ENCODE measurements at places on chromosomes 7 and 10.

GRCh38 chr10:21637795-21638194 lies 103.8 kb downstream of the MLLT10 start:
- no peak for DNase-seq

DNA sequence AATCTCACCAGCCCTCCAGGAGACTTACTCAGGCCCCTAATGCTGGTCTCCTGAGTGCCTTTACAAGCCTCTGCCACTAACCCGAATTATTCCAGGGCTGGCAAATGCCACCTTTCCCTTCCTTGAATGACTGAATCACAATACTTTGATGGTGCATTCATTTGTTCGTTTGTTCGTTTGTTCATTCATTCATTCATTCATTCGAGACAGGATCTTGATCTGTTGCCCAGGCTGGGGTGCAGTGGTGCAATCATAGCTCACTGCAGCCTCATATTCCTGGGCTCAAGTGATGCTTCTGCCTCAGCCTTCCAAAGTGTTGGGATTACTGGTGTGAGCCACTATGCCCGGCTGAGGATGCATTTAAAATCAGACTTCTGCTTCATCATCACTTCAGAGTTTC lies 6.0 kb downstream of the ZNF12 start:
- DNase-seq, result no peak

GRCh38 chr7:30175180-30175579 lies 40.4 kb downstream of the MTURN start:
- no peak for DNase-seq

DNA sequence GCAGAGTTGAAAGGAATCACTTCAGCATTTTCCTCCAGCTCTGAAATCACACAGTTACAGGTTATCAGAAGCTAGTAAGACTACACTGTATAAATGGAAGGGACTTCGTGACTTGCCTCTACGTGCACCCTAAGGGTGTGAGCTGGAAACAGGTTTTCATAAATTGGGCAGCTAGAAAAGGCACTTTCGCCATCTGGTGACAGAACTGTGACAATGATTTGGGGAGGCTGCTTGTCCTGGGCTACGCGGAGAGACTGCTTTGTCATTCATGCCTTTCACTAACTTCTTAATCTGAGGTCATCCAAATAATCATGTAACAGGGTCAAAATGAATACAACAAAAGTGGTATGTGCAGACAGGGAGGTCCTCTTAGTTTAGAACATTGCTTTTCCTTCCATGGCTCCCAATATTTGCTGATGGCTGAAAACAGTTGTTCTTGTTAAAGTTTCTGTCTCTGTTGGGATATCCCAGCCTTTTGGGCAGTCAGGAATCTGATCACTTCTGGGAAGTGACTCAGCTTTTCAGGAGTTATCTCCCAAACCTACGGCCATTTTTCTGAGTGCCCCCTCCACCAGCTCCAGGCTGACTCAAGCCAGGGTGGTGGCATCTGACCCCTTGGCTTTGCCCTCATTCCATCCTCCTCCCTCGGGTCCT lies 17.8 kb downstream of the VWC2 start:
- DNase-seq, result no peak

DNA sequence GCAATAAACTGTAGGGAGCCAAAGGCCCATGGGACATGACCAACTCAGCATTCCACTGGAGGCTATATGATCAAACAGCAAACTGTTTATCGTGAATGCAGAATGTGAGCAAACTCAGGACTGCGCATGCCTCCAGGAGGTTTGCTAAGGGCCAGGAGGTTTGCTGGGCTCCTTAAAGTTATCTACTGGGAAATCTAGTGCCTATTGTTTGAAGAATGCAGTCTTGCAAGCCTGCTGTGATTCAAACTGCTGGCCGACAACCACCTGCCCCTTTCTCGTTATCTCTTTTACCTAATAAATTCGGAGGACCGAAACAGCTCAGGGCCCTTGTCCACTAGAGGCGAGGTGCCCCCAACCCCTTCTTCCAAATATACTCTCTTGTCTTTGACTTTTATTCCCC lies 404.1 kb downstream of the KCNMA1 start:
- DNase-seq, result no peak

DNA sequence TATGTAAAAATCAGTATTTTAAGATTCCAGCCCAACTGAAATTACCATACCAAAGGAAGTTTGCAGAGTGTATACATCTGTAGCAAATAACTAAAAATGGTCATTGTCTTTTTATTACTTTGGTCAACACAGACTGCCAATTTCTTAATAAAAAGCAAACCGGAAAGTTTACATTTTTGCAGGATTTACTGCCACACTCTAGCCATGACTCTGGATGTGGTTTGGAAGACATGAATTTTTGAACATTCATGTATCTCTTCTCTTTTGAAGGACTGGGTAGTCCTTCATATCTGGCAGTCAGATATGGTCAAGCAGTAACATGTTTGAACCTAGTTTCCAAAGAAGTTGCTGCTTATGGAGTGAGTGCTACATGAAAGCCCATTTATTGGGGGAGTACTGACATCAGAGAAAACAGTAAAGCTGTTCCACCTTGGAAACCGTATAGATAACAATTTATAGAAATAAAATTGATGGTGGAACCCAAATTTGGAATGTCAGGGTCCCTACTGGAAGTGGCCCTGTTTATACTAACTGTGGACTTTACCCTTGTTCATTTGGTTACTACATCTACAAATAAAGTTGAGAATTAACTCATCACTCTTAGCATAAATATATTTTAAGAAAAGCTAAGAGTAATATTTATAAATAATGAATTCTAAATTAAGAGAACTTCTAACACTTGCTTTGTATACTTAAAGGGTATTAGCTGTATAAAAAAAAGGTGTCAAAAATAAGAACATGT lies 84.6 kb downstream of the ZMYND11 start:
- DNase-seq, result no peak

- DNase-seq, result no peak
Observed at GRCh38 chr10:104277785-104278184, 8.8 kb downstream of the GSTO2 start.

- DNase-seq, result no peak
Observed at GRCh38 chr10:51002469-51002868, 71.8 kb upstream of the PRKG1 start.

- DNase-seq, result no peak
Observed at GRCh38 chr7:151207804-151208203, 2.5 kb downstream of the H2BK1 start.

DNA sequence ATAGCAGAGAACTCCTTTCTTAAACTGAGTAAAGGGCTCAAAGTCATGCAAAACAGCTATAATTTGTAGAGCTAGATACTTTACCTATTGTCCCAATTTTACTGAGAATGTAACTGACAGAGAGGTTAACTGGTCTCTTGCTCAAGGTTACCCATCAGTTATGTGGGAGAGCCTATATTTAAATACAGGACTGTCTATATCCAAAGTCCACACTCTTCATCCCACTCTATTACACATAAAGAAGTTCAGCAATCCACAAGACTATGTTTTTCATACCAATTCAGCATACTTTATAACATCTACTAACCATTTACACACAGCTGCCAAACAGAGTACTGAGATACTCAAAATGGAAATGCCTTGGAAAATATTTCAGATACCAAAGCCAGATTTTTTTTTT lies 100.2 kb downstream of the MICU1 start:
- DNase-seq, result no peak

- no peak for DNase-seq
Observed at GRCh38 chr10:129448539-129448938, 18.5 kb upstream of the MGMT start.

DNA sequence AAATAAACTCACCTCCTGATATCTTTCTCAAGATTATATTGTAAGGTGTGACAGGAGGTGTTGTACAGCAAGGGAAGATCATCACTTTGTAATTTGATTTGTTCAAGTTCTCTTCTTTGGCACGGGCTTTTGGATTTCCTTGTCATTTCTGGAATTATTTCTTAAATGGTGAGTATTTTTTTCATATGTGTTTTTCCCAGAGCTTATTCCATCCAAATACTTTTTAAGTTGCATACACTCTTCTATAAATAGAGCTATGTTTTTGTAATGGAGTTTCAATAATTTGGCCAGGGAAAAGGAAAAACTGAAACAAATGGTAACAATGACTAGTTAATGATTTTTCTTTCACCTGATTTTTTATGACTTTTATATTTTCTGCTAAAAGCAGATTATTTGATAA lies 92.5 kb downstream of the CFAP58 start:
- no peak for DNase-seq

DNA sequence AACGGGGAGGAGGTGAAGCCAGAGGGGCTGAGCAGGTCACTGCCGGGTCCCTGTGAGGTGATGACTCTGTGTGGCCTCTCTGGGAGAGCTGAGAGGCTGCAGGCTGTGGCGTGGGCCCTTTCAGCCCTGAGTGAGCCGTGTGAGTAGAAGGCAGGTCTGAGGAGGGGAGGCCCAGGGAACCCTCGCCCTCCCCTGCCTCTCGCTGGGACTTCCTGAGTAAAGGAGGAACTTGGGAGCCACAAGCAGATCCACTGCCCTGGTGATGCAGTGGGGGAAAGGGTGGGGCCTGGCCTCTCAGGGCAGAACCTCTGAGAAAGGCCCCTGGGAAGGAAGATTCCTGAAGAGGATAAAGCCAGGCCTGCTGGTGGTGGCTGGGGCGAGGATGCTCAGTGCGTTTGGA lies 22.8 kb downstream of the EEPD1 start:
- DNase-seq, result peak; percentile 81

- no peak for DNase-seq
Observed at GRCh38 chr10:14259696-14260566, 70.8 kb downstream of the FRMD4A start.

- DNase-seq, result peak; percentile 4
Observed at GRCh38 chr10:30454744-30455510, 20.9 kb downstream of the MAP3K8 start.

Measured in GF-D8 (cell line).